ENCODE measurements at places on chromosomes 6 and 20. TPM values are rescaled to one million over a fixed set of nuclear protein-coding genes. Genes with fewer than 3 reads are reported as not detected.

GRCh38 chr6:169981969-169982368, 230.5 kb downstream of the ERMARD start:
- DNase-seq: no peak

GRCh38 chr6:108968325-108969316, 120.4 kb downstream of the ARMC2 start:
- DNase-seq: peak; percentile 66

GRCh38 chr6:109242029-109242428, 140.2 kb downstream of the CD164 start:
- DNase-seq: no peak

- peak; percentile 87 for DNase-seq
These were observed 213.6 kb upstream of the PLCB4 start for GRCh38 chr20:8855315-8855714.

- DNase-seq: no peak
These were observed 1.7 kb downstream of the TNXB start for GRCh38 chr6:32107406-32107805.

Gene OR2H2
- not detected for total RNA-seq

Gene STX11
- total RNA-seq: 1.4 TPM
